ENCODE measurements at places on chromosomes 7 and 10.
A peak's percentile ranks its signal among the peaks of the same experiment; 100 is the strongest.

GRCh38 chr7:95817866-95818640 lies 45.7 kb downstream of the DYNC1I1 start:
- DNase-seq = no peak

- DNase-seq = no peak
Measured at GRCh38 chr10:79001082-79001885, 67.5 kb upstream of the ZMIZ1 start.

DNA sequence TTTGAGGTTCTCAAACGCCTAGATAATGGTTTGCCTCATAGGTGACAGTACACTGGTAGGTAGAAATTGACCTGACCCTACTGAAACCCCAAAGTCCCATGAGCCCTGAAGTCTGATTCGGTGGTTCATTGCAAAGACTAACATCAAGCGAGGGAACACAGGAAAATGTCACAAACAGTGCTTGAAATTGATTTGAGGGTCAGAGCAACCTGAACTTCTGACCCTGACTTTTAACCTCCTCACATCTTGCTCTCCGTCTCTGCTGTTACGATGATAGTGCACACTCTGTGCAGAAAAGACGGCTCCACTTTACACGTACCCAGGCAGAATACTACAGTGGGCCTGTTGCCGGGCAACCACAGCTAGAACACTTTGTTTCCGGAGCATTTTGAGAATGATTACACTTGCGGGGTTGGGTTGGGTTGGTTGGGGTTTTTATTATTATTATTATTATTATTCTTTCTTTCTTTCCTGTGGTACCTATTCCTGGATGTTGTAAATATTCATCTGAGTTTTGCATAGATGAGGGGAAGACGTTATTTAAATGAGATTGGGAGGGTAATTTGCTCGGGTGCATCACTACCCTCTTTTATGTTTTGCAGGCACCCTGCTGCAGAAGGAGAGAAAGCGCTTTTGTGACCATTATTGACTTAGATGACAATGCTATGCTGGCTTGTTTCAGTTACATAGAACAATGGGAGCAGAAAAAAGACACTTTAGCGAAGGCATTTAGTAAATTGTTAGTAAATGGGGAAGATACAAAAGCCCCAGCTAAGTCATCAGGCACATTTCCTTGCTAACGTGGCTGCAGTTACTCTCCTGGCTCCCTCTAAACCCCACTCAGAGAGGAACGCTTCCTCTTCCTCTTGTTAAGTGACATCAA lies 438.1 kb upstream of the NRP1 start:
- DNase-seq = no peak

DNA sequence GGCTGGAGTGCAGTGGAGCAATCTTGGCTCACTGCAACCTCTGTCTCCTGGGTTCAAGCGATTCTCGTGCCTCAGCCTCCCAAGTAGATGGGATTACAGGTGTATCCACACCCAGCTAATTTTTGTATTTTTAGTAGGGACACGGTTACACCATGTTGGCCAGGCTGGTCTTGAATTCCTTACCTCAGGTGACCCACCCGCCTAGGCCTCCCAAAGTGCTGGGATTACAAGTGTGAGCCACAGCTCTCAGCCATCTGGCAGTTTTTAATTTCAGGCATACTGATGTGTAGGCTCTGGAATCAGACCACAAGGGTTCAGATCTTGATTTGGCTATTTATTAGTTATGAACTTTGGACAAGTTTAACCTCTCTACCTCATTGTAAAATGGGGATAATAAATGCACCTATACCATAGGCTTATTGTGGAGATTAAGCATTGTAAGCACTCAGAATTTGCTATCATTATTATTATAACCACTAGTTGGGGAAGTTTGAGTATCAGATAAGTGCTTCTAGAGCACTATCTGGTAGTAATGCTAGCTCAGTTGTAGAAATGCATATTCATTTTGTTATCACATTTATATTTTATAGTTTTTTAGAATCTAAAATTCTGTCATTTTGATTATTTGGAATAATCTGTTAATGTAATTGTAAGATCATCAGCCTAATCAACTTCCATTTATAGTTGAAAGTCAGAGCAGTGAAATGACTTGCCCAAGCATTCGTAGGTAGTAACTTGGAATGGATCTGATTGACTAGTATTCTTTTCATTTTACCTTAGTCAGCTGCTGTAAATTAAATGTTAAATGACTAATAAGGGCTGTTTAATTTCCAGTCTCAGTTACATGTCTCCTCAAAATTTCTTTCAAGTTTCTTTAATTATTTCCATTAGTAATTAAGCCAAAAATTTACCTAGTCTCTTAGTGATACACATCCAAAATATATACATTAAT lies 22.5 kb downstream of the KMT2E start:
- DNase-seq = no peak

DNA sequence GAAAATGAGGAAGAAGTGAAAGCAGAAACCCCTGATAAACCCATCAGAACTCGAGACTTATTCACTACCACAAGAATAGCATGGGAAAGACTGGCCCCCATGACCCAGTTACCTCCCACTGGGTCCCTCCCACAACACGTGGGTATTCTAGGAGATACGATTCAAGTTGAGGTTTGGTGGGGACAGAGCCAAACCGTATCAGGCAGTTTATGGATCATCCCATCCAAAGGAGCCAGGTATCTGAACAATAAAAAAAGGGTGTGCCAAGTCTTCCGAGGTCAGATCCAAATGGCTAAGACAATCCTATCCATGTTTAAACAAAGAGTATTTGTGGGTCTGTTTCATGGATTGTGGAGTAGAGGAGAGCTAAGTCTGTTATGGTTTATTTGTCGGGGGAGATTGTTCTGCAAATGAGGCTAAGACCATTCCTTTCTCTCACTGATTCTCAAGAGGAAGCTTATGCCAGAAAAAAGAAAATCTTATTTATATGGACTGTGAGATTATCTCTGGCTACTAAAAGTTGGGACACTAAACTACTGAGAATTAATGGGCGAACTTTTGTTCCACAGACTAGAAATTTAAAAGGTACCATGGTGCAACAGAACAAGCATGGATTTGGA lies 203.7 kb downstream of the IPMK start:
- no peak for DNase-seq

- no peak for DNase-seq
Measured at GRCh38 chr7:151023232-151023631, 1.1 kb downstream of the ATG9B start.

DNA sequence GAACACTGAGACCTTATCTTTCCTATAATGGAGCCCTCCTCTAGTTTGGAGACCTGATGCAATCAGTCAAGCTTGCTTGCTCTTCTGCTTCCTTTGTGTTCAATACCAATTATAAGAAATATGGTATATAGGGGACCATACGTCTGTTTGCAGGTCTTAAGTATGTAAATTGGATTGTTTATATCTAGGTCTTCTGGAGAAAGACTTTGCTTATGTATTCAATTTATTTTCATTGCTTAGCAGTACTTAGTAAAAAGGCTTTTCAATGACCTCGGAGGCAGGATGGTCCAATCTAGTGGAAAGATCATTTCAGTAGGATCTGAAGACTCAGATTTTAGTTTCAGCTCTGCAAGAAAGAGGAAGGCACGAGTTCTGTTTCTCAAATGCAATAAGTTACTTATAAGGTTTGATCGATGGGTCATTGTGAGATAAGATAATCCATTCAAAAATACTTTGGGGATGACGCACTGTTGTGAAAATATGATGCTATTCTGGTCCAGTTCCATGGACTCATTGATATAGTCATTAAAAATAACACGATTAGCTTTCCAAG lies 571.6 kb downstream of the SH2D4B start:
- no peak for DNase-seq

DNA sequence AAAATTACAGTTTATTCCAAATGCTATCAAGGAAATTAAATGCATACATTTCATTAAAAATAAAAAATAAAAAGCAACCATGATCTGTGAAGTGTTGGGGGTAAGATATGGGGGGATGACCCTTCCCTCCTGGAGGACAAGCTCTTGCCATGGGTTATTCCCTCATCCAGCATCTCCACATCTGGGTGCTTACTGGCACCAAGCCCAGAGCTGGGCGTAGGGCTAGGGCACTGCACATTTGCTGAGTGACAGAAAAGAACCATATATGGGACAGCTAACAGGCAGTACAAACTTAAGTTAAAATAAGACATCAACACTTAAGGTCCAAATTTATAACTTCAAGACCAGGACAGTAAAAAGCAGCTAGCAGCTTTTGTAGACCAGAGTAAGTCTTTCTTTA lies 10.2 kb downstream of the CCDC6 start:
- no peak for DNase-seq

GRCh38 chr10:114719311-114719710 lies 61.2 kb upstream of the ABLIM1 start:
- no peak for DNase-seq

DNA sequence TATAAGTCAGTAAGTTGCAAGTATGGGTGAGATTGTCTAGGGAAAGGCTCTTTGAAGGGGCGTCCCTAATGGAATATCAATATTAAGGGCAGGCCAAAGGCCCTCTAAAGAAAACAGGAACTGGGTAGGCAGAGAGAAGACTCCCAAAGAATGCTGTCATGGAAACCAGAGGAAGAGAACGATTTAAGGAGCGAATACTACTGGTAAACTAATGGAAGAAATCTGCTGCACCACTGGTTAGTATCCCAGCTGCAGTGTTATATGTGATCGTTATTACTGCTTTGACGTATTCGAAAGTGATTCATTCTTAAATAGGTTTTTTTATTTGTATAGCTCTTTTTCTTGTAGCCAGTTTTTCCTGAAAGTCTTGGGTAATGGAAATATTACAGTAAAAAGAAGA lies 1.3 kb downstream of the CASP2 start:
- DNase-seq = no peak

- no peak for DNase-seq
Measured at GRCh38 chr7:45171946-45172345, 14.4 kb downstream of the RAMP3 start.

DNA sequence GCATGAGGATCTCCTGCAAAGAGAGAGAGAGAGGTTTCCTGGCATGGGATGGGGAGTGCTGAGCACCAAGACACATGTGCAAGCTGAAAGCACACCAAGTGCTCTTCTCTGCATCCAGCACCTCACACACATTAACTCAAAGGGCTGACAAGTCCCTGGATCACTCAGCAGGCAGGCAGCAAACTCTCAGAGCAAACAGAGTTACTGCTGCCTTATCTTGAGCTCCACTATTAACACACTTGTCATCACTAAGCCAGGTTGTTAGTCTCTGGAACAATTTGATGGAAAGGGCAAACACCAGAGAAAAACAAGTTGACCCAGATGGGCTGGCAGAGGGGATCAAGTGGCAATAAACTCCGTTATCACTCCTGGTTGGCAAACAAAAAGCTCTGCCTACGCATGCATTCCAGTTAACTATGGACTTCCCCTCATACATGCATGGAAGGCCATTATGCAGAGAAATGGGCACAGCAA lies 349.9 kb downstream of the KCNMA1 start:
- no peak for DNase-seq

GRCh38 chr7:148473703-148474480 lies 116.7 kb upstream of the C7orf33 start:
- DNase-seq = no peak

- DNase-seq = no peak
Measured at GRCh38 chr10:130398090-130398994, 262.2 kb downstream of the GLRX3 start.

DNA sequence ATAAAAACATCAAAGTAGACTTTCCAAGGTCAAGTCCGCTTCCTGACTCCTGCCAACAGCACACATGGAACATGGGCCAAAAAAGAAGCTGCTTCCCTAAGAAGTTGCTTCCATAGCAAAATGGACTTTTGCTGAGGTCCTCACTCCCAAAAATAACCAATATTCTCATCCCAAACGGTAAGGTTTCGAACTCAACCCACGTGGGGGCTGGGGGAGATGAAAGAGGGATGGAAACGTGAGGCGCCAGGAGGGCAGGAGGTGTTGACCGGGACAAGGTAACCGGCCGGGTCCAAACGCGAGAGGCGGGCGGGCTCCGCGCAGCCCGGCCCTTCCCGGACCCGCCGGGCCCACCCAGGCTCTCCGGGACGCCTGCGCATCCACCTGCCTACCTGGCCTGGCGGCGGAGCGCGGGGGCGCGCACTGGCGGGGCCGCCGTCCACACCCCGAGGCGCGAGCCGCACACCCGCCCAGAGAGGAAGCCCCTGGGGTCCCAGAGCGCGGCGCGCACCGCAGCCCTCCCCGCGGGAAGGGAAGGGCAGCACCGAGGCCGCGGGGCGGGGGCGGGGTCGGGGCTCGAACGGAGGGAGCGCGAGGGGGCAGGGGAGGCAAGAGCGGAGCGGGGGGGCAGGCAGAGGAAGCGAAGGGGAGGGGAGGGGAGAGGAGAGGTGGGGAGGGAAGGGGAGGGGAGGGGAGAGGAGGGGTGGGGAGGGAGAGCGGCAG lies 742 bp downstream of the LMBR1 start:
- no peak for DNase-seq

DNA sequence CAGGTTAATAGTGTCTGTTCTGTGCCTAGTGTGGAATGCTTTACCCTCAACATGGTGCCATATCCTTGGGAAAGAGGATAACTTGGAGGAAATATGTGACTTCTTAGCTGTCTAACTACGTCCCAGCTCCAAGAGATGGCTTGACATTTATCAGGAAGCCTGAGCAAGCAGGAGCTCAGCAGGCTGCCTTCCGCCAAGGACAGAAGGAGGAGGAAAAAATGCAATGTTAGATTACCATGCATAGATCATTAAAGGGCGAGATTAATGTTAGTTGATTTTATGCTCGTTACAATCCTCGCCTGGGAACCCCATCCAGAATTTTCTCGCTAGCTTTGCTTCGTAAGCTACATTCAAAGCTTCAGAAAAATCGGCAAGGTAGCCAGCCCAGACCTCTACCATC lies 97.8 kb downstream of the GFRA1 start:
- DNase-seq = no peak

- no peak for DNase-seq
Measured at GRCh38 chr7:73520673-73521635, 1.1 kb downstream of the BAZ1B start.

DNA sequence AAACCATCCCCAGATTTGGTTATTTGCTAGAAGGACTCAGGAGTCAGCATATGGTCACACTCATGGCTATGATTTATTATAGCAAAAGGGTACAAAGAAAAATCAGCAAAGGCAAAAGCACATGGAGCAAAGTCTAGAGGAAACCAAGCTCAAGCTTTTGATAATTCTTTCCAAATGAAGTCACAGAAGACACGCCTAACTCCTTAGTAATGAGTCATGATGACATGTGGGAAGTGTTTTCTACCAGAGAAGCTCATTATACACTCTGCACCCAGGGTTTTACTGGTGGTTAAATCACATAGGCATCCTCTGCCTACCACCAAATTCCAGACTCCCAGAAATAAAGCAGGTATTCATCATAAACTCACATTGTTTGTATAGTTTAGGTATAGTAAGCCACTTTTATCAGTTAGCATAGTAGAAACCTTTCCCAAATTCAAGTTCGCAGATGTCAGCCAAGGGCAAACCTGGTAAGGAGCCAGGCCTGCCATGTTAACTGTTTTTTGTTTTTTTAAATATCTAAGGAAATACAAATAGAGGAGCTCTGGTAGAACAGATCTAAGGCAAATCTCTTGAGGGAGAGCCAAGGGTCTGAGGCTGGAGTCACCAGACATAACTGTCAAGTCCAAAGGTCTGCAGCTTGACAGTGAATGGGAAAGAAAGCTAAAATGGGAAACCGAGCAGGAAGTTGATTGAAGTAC lies 15.4 kb upstream of the HIBADH start:
- peak; percentile 85 for DNase-seq
